ENCODE measurements at places on chromosomes 12 and 14.

DNA sequence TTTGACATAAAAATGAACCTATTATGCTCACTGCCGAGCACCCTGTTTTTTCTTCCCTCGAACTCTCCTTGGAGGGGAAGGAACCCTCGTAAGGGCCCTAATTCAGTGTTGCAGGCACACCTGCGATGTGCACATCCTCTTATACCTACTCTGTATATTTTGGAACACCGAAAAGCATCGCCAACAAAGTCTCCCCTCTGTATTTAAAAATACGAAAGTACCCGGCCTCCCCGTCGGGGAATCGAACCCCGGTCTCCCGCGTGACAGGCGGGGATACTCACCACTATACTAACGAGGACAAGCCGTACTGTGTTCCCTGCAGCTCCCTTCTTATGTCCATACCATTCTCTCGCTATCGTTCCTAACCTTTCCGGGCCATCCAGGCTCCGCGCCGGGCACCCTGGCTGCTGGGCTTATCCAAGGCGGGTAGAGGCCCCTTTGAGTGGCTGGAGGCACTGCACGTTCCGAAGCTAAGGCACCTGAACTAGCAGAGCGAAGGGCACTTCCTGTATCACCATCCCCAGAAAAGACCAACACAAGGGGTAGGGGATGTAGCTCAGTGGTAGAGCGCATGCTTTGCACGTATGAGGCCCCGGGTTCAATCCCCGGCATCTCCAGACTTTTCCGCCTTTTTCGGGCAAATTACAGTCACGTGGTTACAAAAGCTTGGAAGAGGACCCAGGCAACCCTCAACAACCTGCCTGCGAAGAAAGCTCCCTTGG is 25.1 kb upstream of the UBC start:
- DNase-seq = no peak

GRCh38 chr14:92309968-92310530 is 12.9 kb upstream of the SLC24A4 start:
- no peak for DNase-seq

DNA sequence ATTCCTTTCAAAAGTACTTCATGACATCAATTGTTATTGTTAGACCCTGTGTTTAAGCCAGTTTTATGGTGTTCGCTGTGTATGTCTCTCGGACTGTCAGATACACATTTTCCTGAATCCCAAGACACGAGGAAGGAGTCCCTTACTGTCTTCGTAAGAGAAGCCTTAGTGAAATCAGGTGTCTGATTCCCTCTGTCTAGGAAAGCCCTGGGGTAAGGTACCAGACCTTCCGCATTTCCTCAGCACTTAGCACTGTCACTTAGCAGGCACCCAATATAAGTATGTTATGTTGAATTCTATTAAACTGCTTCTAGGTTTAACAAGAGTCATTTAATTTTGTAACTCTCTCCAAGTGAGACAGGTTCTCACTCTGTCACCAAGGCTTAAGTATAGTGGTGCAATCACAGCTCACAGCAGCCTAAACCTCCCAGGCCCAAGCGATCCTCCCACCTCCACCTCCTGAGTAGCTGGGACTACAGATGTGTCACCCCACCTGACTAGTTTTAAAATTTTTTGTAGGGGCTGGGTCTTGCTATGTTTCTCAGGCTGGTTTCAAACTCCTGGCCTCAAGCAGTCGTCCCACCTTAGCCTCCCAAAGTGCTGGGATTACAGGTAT is 111.0 kb downstream of the BBS10 start:
- no peak for DNase-seq

DNA sequence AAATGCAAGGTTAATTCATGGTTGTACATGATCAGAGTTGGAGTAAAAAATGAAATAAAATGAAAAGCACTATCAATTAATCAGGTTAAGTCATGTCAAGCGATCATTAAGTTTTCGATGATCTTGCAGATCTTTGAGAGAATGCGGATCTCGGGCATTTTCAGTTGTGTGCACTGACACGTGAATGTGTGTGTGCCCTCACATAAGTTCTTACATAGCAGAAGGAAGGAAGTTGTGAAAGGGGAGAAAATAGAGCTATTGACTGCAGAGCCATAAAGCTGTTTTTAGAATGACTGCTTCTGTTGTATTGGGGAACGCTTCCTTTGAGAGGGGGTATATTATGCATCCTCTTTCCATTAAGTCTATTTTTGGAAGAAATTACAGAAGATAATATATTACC is 101.3 kb downstream of the HMGA2 start:
- no peak for DNase-seq

DNA sequence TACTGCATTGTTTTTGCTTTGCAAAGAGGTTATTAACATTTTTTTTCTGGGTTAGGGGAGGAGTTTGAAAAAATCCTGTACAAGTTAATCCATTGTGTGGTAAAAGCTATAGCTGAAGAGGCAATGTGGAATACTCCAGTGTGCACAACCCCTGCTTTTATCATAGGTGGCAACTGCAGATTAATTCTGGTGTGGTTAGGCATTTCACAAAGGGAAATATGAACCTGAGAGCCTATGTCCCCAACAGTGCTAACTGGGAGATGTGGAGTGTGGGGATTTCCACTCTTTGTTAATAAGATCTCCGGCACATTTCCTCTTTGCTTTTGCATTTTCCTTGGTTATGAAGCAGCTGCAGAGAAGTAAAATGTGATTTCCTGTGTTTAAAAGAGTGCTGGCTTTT is 33.6 kb downstream of the PRORP start:
- DNase-seq = no peak

DNA sequence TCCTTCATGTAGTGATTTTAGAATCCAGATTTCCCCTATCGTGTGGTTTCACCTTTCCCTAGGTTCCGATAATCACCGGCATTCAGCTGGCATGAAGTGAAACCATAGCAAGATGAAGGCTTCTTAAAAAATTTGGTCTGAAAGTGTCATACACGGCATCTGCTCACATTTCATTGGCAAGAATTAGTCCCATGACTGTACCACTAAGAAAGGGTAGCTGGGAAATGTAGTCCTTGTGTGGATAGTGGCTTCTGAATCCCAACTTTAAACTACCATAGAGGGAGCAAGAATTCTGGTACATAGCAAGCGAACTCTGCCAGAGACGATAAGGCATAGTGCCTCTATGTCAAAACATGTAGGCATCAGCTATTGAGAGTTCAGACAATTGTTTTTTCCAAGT is 360.1 kb upstream of the TBX3 start:
- DNase-seq = no peak

DNA sequence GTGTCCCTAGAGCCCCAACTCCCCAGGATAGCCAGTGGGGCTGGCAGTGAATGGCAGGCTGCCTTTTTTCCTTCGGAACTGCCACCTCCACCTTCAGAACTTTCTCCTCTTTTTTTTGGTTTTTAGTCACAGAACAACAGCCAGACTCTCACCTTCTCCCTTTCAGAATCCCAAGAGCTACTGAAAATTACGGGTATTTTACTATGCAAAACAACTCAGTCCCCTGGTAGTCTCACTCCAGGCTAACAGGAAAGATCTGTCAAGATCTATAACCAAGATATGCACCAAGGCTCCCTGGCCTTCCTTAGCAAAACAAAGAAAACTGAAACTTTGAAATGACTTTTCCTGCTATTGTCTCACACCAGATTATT is 12.5 kb downstream of the PLEKHG6 start:
- DNase-seq = no peak

DNA sequence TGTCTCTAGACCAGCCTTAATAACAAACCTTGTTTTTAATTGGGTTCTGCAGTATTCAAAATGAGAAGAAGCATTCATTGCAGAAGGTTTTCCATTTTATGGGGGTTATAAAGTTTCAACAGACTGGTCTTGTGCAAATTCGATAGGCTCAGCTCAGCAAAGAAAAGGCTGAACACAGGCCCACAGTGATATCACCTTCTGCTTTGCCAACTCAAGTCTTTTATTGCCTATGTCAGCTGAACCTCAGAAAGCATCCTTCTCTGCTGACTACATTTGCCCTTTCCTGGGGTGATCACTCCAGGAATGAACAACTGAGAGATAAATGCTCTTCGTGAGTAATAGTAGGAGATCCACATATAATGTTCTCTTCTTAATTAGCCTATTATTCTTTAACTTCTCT is 134.5 kb upstream of the CCDC175 start:
- DNase-seq = no peak

GRCh38 chr12:99386907-99387306 is 260.6 kb upstream of the GARIN6 start:
- peak; percentile 30 for DNase-seq

- DNase-seq = no peak
Measured at GRCh38 chr12:24997496-24997895, 48.6 kb upstream of the BCAT1 start.

- no peak for DNase-seq
Measured at GRCh38 chr14:91899806-91900205, 32.5 kb upstream of the TC2N start.

- peak; percentile 60 for DNase-seq
Measured at GRCh38 chr12:23424685-23425084, 524.8 kb downstream of the SOX5 start.

DNA sequence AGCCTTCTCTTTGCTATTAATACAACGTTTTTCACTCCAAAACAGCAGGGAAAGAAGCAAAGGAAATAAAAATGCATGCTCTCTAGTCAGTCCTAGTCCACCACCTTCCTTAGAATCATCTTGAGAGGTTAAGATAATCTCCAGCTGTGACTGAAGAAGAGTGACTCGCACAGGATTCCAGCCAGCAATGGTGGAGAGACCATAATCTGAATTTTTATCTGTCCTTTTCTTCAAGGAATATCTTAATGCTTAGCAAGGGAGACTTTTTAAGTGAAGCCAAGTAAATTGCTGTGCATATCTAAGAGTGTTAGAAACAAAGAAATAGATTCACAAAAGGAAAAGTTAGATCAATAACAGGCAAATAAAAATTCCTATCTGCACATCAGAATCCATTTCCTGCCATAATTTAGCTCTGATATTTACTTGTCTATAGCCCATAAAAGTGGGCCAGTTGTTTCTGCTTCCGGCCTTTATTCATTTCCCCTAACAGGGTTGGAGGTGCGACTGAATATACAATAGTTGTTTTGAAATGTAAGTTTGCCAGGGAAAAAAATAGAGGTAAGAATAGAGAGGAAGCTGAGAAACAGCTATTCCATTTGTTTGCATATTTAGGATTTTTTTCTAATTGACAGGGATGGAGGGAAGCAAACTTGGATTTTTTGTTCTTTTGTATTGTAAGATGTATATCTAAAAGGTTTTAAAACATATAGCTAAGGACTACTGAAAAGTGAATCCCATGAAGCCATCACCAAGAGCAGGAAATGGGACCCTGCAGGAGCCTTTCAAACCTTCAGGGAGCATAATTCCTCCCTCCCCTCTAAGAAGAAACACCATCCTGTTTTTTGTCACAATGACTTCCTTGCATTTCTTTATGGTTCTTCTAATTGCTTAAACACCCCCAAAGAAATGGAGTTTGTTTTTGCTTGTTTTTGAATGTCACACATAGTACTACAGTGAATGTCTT is 154.0 kb downstream of the ITPR2 start:
- DNase-seq = peak; percentile 67

DNA sequence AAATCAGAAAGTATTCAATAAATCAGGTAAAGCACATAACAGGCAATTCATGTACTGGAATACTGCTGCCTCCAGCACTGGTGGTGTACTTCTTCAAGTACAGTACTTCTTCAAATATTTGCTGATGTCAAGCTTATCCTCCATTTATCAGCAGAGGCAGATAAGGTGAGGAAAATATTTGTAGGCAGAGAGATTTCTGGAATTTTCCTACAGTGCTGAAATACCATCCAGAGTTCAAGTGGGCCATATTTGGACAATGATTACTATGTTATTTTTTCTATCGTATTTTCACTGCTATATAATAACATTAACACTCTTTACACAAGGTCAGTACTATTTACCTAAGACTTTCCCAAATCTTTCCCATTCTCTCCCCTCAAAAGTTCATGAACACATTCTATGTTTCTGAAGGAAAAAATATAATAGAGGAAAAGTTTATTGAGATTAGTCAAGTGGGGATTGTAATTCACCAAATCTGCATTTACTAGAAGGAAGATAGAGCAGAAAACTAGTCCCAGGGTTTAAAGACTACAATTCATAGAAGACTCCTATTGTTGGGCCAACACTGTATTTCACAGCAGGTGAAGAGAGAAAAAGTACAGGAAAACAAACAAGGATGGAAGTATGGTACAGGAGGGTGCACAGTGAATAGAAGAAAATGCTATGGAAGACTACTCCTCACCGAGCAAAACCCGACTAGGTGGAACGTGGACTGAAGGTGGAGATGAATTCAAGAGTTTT is 141.1 kb downstream of the PAWR start:
- no peak for DNase-seq

GRCh38 chr12:131795064-131795463 is 33.1 kb upstream of the MMP17 start:
- no peak for DNase-seq

GRCh38 chr12:84397263-84397662 is 515.3 kb downstream of the SLC6A15 start:
- DNase-seq = peak; percentile 17

DNA sequence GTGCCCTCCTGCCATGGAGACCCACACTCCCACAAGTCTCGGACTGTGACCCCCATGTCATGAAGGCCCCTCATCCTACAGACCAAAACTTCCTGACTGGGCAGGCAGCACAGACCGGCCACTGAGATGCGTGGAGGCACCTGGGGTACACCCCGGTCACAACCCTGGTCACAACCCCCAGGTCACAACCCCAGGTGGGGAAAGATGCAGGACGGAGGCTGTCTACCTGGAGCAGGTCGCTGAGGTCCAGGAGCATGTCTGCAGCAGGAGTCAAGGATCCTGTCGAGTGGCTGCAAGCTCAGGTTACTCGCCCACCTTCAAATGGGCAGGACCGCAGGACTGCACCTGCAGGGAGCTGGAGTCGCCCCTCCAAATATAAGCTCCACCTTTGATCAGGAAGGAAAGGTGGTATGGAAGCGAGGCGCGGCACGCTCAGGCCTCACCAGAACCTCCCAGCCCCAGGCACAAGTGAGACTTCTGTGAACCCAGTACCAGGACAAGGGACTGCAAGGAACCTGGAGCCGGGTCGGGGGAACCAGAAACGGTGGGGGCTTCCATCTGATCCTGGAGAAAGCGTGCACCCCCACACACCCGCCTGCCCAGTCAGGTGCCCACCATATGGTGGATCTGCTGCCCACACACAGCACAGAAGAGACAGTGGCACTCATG is 8.1 kb downstream of the BTBD6 start:
- no peak for DNase-seq
